ENCODE measurements at places on chromosomes 1 and 21.

GRCh38 chr1:221101807-221102605, 222.8 kb downstream of the HLX start:
- no peak for DNase-seq

DNA sequence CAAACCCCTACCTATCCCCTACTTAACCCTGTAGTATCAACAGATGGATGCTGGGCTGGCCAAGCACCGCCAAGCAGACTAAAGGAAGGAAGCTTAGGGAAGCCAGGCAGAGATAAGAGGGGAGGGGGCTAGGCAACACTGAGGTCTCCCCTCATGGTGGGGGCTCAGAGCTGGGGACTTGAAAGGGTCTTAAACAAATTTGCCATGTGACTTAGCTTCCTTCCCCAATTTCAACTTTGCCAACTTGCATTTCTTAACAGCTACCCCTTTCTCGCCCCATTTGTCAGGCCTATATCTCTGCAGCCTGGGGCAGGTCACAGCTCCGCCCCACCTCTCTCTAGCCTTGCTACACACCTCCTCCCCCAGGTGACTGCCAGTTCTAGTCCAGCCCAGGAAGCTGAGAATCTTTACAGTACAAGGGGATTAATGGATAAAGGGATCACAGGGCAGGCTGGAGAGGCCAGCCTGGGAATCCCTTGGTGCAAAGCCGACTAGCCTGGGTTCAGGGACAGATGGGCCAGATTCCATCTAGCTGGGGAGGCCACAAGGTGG, 3.4 kb downstream of the KIF21B start:
- DNase-seq, result peak; percentile 50

- no peak for DNase-seq
Observed at GRCh38 chr1:23394684-23395083, 25.0 kb upstream of the ZNF436 start.

GRCh38 chr1:34373912-34374311, 197.2 kb downstream of the C1orf94 start:
- no peak for DNase-seq

DNA sequence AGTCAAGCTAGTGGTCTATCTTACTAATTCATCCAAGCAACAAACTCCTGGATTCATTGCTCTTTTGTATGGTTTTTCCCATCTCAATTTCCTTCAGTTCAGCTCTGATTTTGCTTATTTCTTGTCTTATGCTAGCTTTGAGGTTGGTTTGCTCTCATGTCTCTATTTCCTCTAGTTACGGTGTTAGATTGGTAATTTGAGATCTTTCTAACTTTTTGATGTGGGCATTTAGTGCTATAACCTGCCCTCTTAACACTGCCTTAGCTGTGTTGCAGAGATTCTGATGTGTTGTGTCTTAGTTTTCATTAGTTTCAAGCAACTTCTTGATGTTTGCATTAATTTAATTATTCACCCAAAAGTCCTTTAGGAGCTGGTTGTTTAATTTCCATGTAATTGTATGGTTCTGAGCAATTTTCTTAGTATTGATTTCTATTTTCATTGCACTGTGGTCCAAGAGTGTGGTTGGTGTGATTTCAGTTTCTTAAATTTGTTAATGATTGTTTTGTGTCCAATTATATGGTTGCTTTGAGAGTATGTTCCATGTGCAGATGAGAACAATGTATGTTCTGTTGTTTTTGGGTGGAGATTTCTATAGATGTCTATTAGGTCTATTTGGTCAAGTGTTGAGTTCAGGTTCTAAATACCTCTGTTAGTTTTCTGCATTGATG, 154.6 kb downstream of the PLPPR5 start:
- no peak for DNase-seq
